Mesenchymal stem cell (in vitro differentiated cells and primary cell): ENCODE measurements at places on chromosomes 5 and 9.

GRCh38 chr5:154977409-154977808 is 36.1 kb upstream of the KIF4B start:
- no peak overlapping the region for H3K4me3 ChIP-seq
- H3K4me1 ChIP-seq: no peaks in the 10 kb centered on the region
- no peaks in the 10 kb centered on the region for H3K27me3 ChIP-seq
- H3K36me3 ChIP-seq: peaks cover 9% of the 10 kb centered on the region
- no peak overlapping the region for H3K27ac ChIP-seq
- no peak for DNase-seq

DNA sequence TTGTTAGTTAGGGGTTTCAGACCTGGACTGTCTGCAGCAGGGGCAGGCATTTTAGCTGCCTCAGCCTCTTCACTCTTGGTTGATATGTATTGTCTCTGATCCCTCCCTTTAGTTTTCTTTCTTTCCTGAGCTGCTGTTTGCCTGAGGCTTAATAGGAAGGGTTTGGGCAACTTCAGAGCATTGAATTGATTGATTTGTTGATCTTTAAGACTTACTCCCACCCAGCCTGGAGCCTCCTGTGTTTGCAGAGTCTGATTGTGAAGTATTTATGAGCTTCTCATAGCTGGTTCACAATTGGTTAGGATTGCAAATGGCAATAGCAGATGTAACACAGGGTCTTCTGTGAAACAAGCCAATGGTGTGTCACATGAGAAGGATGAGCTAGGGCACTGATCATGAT is 671.8 kb upstream of the SEMA6A start:
- H3K27ac ChIP-seq: no peak overlapping the region
- no peak for DNase-seq
- H3K4me3 ChIP-seq: no peak overlapping the region
- H3K36me3 ChIP-seq: no peaks in the 10 kb centered on the region
- no peaks in the 10 kb centered on the region for H3K4me1 ChIP-seq

GRCh38 chr5:142242272-142242671 is 82.5 kb downstream of the SPRY4 start:
- H3K4me1 ChIP-seq: no peaks in the 10 kb centered on the region
- no peak overlapping the region for H3K27ac ChIP-seq
- no peaks in the 10 kb centered on the region for H3K27me3 ChIP-seq
- no peak overlapping the region for H3K4me3 ChIP-seq
- H3K36me3 ChIP-seq: no peaks in the 10 kb centered on the region
- no peak for DNase-seq

DNA sequence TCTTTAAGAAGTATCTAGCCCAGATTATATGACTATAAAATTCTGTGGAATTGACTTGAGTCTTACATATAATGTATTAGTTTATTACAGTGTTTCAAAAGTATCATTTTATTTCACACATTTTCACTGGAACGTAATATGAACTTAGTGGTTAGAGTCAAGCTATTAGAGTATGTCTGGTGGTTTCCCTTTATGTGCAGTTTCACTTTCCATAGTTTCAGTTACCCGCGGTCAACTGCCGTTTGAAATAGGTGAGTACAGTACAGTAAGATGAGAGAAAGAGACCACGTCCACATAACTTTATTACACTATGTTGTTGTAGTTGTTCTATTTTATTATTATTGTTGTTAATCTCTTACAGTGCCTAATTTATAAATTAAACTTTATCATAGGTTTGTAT is 50.5 kb downstream of the COMMD10 start:
- no peak overlapping the region for H3K27ac ChIP-seq
- no peaks in the 10 kb centered on the region for H3K27me3 ChIP-seq
- DNase-seq: no peak
- H3K4me1 ChIP-seq: no peaks in the 10 kb centered on the region
- no peaks in the 10 kb centered on the region for H3K36me3 ChIP-seq
- H3K4me3 ChIP-seq: no peak overlapping the region

GRCh38 chr9:132605387-132605786 is 23.0 kb downstream of the BARHL1 start:
- no peak overlapping the region for H3K4me3 ChIP-seq
- H3K4me1 ChIP-seq: peaks cover 2% of the 10 kb centered on the region
- no peak for DNase-seq
- no peak overlapping the region for H3K27ac ChIP-seq
- no peaks in the 10 kb centered on the region for H3K27me3 ChIP-seq

GRCh38 chr5:133382661-133383579 is 229.4 kb downstream of the FSTL4 start:
- no peaks in the 10 kb centered on the region for H3K4me1 ChIP-seq
- H3K4me3 ChIP-seq: no peak overlapping the region
- no peaks in the 10 kb centered on the region for H3K36me3 ChIP-seq
- peaks cover 16% of the 10 kb centered on the region for H3K27me3 ChIP-seq
- no peak for DNase-seq
- H3K27ac ChIP-seq: no peak overlapping the region

DNA sequence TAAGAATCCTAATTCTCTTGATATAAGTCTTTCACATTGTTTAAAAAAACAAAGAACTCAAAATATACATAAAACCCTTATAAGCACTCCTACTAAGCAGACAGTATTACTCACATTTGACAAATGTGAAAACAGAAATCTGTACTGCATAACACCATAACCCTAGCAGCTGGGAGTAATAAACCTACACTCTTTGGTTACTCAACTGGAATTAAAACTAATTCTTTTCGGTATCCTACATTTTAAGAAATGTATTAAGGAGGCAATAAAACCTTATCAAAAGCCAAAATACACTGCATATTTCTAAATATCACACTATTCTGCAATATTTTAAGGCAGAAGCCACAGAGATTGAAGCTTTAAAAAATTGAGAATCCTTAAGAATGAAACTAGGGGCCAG is 6.8 kb downstream of the AUH start:
- H3K4me3 ChIP-seq: no peak overlapping the region
- DNase-seq: no peak
- H3K36me3 ChIP-seq: peaks cover 12% of the 10 kb centered on the region
- H3K27me3 ChIP-seq: no peaks in the 10 kb centered on the region

- no peak overlapping the region for H3K27ac ChIP-seq
- H3K4me1 ChIP-seq: no peaks in the 10 kb centered on the region
- no peak overlapping the region for H3K4me3 ChIP-seq
- no peaks in the 10 kb centered on the region for H3K36me3 ChIP-seq
Observed at GRCh38 chr5:123438902-123439301, 15.7 kb upstream of the CEP120 start.

GRCh38 chr5:30561771-30562170 is 631.7 kb upstream of the CDH6 start:
- H3K4me1 ChIP-seq: no peaks in the 10 kb centered on the region
- H3K27me3 ChIP-seq: no peaks in the 10 kb centered on the region
- no peak for DNase-seq
- H3K36me3 ChIP-seq: no peaks in the 10 kb centered on the region
- no peak overlapping the region for H3K27ac ChIP-seq
- no peak overlapping the region for H3K4me3 ChIP-seq

- no peak for DNase-seq
- H3K27ac ChIP-seq: no peak overlapping the region
- no peaks in the 10 kb centered on the region for H3K27me3 ChIP-seq
- H3K36me3 ChIP-seq: no peaks in the 10 kb centered on the region
- H3K4me3 ChIP-seq: no peak overlapping the region
Observed at GRCh38 chr5:63825984-63826383, 136.3 kb downstream of the HTR1A start.

GRCh38 chr9:87498046-87498810 is 561 bp downstream of the DAPK1 start:
- H3K36me3 ChIP-seq: no peaks in the 10 kb centered on the region
- peak; percentile 53 for DNase-seq
- H3K4me1 ChIP-seq: peaks cover 7% of the 10 kb centered on the region
- H3K27ac ChIP-seq: peak overlapping the region; percentile 59
- H3K27me3 ChIP-seq: no peaks in the 10 kb centered on the region
- peak overlapping the region; percentile 83 for H3K4me3 ChIP-seq

DNA sequence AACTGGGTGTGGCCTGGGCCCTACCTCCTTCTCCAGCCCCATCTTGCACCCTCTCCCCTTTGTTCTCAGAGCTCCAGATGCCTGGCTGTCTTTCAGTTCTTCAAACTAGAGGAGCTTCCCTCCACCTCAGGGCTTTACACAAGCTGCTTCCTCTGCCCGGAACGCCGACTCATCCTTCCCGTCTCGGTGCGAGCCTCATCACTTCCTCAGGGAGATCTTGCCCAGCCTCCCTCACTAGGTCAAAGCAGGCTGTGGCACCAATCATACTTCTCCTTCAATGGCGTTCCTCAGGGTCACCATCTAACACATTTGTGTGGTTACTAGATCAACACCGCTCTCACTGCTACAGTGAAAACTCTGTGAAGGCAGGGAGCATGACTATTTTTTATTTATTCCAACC is 56.2 kb upstream of the ZSWIM6 start:
- H3K4me3 ChIP-seq: no peak overlapping the region
- H3K27ac ChIP-seq: no peak overlapping the region
- H3K4me1 ChIP-seq: peaks cover 7% of the 10 kb centered on the region
- peak; percentile 66 for DNase-seq

- no peak overlapping the region for H3K4me3 ChIP-seq
- no peaks in the 10 kb centered on the region for H3K27me3 ChIP-seq
- no peak for DNase-seq
- no peak overlapping the region for H3K27ac ChIP-seq
- H3K4me1 ChIP-seq: no peaks in the 10 kb centered on the region
Observed at GRCh38 chr9:24816006-24816405, 270.3 kb upstream of the IZUMO3 start.
